ENCODE measurements at places on chromosomes 1 and 21.

GRCh38 chr1:182671750-182672486, 12.5 kb downstream of the RGS8 start:
- no peak for DNase-seq

DNA sequence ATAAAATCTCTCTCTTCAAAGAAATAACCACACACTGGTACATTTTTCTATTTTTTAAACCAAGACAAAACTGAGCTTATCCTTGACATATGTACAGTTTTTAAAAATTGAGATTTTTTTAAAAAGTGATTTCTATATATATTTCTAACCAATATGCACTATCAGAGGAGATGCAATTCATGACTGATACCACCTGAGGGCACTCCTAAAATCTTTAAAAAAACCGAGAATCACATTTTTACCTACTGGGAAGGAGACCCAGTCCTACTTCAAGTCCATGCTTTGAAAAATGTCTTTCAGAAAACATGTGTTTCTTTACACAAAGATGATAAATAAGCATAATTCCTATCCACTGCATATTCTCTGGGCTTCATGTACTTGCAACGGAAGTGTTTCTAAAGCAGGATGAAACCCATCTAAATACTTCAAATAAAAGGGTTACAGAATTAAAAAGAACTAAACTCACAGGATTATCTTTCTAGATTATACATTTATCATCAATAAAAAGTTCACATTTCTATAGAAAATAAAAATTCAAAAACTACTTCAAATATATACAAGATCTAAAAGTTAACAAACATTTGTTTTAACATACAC, 98.6 kb downstream of the ENAH start:
- no peak for DNase-seq

GRCh38 chr1:214404154-214404553, 123.2 kb downstream of the SMYD2 start:
- DNase-seq = no peak

DNA sequence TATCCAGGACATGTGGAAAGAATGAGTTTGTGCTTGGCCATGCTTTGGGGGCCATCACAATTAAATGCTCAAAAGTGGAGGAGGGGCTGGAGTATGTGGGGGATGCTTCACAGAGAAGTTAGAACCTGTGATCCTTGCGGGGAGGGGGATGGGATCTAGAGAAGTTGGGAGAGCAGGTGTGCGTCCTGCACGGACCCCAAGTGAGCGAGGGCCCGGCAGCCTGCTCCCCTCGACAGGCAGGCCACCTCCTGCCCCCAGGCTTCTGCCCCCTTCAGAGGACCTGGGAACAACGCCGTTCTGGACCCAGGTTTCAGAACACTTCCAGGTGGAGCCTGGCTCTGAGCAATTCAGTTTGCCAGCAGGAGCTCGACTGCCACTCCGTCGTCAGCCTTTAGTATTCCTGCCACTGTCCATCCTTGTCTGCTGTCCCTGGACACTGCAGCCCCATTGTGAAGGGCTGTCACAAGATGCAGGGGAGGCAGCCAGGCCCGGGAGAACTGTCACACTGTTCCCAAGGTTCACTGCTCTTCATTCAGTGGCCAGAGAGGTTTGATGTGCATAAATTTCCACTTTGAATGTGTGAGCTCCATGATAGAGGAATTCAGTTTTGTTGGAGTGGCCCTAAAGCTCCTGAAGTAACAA, 112.2 kb downstream of the DHRS3 start:
- DNase-seq = no peak

- no peak for DNase-seq
Observed at GRCh38 chr1:233543338-233544255, 70.3 kb upstream of the KCNK1 start.

- DNase-seq = no peak
Observed at GRCh38 chr1:36517011-36517771, 34.5 kb upstream of the CSF3R start.

GRCh38 chr1:98104289-98104688, 183.5 kb upstream of the DPYD start:
- no peak for DNase-seq

- no peak for DNase-seq
Observed at GRCh38 chr1:44348061-44348485, 7.0 kb downstream of the ERI3 start.

DNA sequence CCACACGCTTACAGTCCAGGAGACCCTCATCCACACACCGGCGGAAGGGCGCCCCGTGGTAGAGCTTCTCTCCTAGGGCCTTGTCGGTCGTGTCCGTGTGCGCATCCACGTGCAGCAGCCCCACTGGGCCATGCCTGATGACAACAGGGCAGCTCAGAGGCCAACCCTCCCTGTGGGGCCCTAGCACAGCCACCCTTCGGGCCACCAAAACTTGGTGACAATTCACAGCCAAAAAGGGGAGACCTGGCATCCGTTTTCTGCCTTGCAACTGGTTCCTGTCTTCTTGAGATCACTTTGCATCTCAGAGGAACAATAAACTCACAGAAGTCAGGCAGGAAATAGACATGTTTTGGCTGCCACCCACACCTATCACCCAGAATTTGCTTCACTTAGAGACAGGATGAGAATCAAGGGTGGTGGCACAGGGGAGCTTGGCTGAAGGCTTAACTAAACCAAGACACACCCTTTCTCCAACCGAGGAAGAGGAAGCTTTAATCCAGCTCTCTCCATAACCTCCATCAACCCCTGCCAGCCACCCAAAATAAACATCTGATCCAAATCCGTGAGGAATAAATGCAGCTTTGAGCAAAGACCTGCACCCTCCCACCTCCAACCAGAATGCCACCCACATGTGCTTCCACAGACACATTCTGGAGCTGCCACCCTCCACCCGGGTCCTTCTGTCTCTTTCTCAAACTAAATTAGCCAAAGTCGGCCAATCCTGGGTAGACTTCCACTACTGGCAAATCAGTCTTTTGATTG, 5.7 kb downstream of the AGMAT start:
- DNase-seq = peak; percentile 11

GRCh38 chr21:35358008-35358407, 308.9 kb upstream of the RUNX1 start:
- no peak for DNase-seq

DNA sequence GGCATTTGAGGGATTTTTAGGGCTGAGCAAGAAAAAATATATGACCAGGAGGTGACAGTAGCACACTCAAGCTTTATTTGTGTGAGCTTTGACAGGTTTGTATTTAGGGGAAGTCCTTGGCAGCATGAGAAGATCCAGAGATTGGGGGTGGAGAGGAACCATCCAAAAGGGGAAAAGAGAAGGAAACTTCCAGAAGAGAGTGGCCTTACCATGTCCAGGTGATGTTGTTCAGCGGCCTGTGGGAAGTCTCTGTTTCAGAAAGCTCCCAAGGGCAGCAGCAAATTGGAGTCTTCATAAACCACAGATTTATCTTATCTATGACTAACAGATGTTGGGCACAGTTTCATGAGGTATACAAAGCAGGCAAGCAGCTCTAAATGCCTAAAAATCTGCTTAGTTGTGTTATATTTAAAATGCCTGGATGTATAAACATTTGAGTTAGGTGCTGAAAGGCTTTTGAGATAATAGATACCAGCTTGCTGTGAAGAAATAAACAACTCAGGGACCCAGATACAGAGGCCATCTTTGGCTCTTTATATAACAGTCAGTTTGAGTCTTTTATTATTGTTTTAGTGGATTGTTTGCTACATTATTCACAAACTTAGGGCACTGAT, 21.2 kb upstream of the ADAR start:
- DNase-seq = no peak

- DNase-seq = no peak
Observed at GRCh38 chr1:90174246-90174645, 179.3 kb downstream of the ZNF326 start.

DNA sequence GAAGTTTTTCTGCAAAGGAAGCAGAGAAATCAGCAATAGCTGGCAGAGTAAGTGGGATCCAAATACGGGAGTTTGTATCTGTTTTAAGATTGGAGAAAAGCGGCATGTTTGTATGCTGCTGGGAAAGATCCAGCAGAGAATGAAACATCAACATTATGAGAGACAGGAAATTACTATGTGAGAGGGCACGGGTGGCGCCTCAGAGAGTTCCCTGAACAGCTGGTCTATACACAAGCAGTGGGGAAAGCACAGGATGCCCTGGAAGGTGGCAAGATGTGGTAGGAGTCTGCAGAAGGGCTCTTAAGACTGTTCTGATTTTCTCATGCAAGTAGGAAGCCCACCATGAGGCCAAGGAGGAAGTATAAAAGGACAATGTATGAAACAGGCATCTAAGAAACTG, 130.4 kb downstream of the RERE start:
- DNase-seq = no peak

DNA sequence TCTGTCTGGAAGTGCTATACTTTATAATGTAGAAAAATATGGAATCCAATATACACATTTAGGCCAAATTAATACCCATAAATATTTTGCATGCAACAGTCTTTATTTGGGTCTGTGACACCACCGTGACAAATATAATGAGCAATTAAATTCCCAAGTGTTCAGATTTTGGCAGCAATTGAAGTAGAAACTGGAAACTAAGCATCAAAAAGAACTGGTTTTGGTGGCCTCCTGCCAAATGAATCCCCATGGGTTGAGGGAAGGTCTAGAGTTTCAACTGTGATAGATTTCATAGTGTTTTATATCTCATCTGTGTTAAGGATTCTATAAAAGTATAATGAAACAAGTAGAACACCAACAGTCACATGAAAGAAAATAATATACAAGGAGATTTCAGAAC, 88.4 kb downstream of the DPYD start:
- no peak for DNase-seq

- no peak for DNase-seq
Observed at GRCh38 chr1:38727684-38728584, 131.6 kb downstream of the RRAGC start.

DNA sequence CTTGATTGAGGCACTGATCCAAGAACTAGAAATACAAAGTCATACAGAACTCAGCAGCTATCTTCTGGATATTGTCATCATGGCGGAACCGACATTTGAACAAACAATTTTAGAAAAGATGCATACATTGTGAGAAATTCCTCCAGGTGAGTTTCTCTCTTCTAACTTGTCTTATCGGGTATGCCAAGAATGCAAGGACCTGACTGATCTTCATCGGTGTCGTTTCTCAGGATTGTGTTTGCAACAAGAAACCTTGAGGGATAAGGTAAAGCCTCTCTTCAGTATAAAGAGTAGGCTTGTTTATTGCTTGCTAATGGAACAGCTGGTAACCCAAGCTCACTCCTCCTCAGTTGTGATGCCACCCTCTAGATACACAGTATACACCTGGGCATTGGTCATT, 62.2 kb downstream of the NME7 start:
- DNase-seq = no peak

DNA sequence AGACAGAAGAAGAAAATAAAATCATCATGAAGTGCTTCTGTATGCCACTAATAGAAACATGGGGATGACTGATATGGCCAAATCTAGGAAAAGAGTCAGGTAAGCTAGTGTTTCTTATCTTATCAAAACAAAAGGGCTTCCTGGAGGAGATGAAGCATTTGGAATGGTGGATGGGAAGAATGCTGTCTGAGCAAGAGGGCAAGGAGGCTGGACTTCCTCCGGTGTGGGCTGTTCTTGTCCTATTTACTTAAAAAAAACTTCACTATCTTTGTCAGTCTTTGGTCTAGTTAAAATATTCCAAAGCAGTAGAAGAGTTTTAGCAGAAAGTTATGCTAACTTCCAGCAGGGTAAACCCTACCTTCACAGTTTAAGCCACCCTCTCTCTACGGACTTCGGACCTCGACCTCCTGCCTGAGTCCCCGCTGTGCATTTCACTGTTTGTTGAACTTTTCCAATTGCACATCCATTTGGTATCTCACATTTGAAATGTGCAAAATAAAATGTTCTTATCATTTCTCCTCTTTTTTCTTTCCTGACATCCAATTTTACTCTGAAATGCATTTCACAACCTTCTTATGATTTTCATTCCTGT, 64.8 kb upstream of the TSPAN2 start:
- DNase-seq = no peak

GRCh38 chr1:203695116-203695515, 68.5 kb downstream of the ATP2B4 start:
- DNase-seq = no peak

DNA sequence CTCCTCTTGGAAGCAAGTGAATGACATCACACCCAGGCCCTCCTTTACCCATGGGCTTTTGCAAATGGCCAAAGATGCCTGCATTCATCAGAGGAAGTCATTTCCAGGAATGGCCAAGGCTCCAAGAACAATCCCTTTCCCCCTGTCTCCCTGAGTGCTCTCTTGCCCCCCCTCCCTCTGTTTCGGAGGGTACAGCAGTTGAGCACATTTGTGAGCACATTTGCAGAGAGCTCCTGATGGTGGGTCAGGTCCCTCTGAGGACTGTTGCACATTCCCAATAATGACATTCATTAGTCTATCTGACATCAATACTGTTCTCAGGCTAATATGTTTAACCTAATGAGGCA, 113.4 kb downstream of the MATN1 start:
- DNase-seq = no peak

DNA sequence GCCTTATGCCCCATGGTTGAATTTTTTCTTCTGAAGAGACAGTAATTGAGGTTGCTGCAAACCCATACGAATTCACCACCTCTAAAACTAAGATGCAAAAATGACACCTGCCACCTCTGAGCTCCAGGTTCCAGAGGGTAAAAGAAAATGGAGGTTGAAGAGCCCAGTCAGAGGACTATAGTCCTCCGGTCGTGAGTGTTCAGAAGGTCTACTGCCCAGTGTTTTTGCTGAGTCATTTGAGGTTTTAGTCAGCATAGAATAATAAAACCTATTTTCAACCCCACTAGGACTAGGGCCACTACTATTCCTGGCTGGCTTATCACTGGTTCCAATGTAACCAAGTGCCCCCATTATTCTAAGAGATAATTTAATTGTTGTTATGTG, 12.9 kb upstream of the SLAMF7 start:
- DNase-seq = no peak

GRCh38 chr1:40612345-40612831, 53.1 kb downstream of the RIMS3 start:
- peak; percentile 78 for DNase-seq

- no peak for DNase-seq
Observed at GRCh38 chr1:11355559-11356475, 82.8 kb downstream of the UBIAD1 start.

GRCh38 chr1:84722794-84723193, 32.5 kb upstream of the SSX2IP start:
- DNase-seq = no peak

- no peak for DNase-seq
Observed at GRCh38 chr1:226381226-226381998, 26.5 kb downstream of the PARP1 start.

- DNase-seq = no peak
Observed at GRCh38 chr1:28521502-28522164, 15.8 kb downstream of the RCC1 start.

Data from stimulated activated CD4-positive, alpha-beta T cell treated with anti-CD3 and anti-CD28 coated beads, Interleukin-4, amount 100 ng/mL, for 24 hours (primary cell).